Activated T-cell treated with anti-CD3 and anti-CD28 coated beads, Interleukin-2, amount 50 U/mL, for 1 hour (primary cell): ENCODE measurements at places on chromosomes 5 and 9.

DNA sequence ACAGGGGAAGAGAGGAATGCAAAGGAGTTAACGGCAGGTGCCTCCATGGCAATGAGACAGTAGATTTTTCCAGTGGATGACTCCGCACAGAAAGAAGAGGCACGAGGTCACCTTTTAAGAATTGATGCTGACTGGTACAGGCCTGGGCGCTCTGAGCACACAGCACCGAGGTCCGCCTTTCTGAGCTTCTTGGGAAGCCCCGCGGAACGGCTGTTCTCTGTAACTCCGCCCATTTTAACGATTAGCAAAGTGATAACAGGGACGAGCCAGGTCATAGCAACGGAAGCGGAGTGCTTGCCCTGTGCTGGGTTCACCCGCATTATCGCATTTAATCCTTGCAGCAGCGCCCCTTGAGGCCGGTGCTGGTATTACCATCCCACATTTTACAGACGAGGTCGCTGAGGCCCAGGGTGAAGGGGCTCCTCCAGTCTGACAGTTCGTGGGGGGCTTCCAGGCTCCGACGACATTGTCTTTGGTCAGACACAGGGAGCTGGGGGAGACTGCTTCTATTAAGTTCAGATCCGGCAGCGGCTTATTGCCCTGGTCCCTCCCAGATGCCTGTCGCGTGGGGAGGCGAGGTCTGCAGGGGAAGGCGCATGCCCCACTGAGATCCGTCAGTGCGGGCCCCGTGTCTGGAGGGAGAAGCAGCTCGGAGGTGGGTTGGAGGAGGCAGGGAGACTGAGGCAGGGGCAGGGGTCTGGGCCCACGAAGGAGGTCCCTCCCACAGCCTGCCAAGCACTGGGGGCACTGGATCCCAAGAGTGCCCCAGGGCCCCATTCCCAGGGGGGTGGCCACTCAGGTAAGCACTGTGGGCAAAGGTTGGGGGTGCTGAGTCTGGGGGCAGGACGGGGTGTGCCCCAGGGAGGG, 22.3 kb upstream of the HMCN2 start:
- peak; percentile 86 for DNase-seq

- no peak for DNase-seq
Measured at GRCh38 chr9:68822596-68823165, 117.6 kb downstream of the PIP5K1B start.

- no peak for DNase-seq
Measured at GRCh38 chr5:125274211-125274610, 527.8 kb upstream of the ZNF608 start.

DNA sequence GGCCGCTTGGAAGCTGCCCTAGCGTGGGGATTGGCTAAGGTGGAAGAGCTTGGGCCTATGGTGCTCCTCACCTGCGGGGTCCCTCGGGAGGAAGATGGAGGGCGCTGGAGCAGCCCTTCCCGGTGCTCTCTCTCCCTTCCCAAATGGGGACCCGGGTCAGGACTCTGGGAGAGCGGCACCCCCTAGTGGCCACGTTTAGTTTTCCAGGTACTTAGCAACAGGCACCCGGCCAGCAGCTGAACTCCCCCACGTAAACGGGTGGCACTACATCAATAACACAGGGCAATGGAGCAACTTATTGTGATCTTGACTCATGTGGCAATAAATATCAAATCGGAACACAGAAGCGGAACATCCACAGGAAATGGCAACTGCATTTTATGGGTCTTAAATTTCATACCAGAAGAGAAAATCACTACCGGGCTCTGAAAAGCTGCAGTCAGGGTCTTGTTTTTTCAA, 316.6 kb downstream of the AGTPBP1 start:
- no peak for DNase-seq

GRCh38 chr9:11992866-11993265, 700.3 kb upstream of the TYRP1 start:
- DNase-seq: no peak

- no peak for DNase-seq
Measured at GRCh38 chr9:125513303-125513667, 193.7 kb downstream of the MAPKAP1 start.

- no peak for DNase-seq
Measured at GRCh38 chr5:66337626-66338226, 193.6 kb downstream of the SREK1 start.

GRCh38 chr9:127566351-127567001, 45.6 kb upstream of the STXBP1 start:
- DNase-seq: no peak

- DNase-seq: peak; percentile 72
Measured at GRCh38 chr9:33623658-33624586, 99.9 kb downstream of the ANKRD18B start.

- no peak for DNase-seq
Measured at GRCh38 chr5:32814141-32814540, 103.0 kb downstream of the NPR3 start.

- no peak for DNase-seq
Measured at GRCh38 chr9:76617497-76618175, 146.6 kb upstream of the PCA3 start.

GRCh38 chr9:136086213-136086881, 8.7 kb downstream of the NACC2 start:
- DNase-seq: no peak

GRCh38 chr9:13929013-13929412, 384.9 kb downstream of the NFIB start:
- DNase-seq: no peak

DNA sequence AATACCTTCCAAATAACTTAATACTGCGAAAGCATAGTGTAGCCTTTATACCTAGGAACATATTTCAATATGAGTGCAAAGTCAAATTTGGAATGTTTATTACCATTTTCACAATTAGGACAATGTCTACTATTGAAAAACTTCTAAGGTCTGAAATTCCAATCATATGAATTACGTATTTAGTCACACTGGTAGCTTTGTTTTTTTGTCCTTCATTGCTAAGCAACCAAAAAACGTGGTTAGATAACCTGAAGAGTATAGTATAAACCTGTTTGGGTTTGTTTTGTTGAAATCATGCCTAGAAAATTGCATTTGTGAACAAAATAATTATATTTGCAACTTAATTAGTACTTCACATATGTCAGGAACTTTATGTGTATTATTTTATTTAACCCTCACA, 134.2 kb downstream of the FBXO4 start:
- DNase-seq: no peak

- no peak for DNase-seq
Measured at GRCh38 chr5:67149057-67149950, 47.3 kb downstream of the CD180 start.

DNA sequence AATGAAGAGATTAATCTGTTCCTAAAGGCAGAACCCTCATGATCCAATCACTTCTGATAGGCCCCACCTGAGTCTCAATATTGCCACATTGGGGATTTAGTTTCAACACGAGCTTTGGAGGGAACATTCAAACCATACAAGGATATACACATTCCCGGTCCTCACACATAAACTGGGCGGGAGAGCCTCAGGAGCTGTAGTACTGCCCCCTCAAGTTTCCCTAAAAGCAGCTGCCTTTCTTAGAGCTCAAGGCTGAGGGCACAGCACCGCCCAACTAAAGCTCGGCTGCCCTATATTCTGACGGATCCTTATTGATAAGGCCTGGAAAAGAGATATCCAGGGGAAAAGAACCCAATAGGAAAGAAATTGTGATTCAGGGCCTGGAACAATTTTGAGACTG, 83.0 kb downstream of the GADD45G start:
- no peak for DNase-seq

GRCh38 chr9:130321539-130321938, 56.0 kb downstream of the HMCN2 start:
- DNase-seq: no peak

GRCh38 chr5:69367697-69368279, 1.5 kb downstream of the AK6 start:
- DNase-seq: no peak

- DNase-seq: no peak
Measured at GRCh38 chr9:86765746-86766430, 181.4 kb downstream of the GAS1 start.

- DNase-seq: no peak
Measured at GRCh38 chr9:77726289-77726688, 78.2 kb upstream of the GNA14 start.

DNA sequence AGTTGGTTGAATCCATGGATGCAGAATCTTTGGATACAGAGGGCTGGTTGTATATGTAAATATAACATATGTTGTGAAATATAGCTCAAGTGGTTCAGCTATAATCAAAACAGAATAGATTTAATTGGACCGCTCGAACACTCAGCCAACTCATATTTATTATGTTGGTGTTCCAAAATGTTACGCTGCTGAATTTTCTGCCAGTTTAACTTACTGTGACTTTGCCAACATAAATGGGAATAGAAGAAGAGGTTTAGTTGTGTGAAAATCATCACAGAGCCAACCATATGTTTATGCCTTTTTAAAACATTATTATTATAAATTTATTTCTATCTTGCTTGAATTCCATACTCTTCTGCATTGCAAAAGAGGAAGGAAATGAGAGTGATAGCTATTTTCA, 178.2 kb upstream of the FBXL7 start:
- no peak for DNase-seq
